Endothelial cell of umbilical vein (primary cell): ENCODE measurements at places on chromosomes 6 and 20.

DNA sequence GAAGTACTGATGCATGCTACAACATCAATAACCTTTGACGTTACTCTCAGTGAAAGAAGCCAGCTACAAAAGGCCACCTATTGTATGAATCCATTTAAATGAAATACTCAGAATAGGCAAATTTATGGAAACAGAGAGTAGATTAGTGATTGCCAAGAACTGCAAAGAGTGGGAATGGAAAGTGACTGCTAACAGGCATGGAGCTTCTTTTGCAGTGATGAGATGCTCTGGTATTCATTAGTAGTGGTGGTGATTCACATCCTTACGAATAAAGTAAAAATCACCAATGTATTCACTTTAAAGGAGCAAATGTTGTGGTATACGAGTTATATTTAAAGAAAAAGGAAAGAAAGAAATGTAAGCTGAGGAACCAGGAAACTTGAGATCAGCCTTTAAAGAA, 126.8 kb upstream of the SAMD5 start:
- H3K27me3 ChIP-seq = no peaks in the 10 kb centered on the region
- DNase-seq = no peak
- H3K36me3 ChIP-seq = no peaks in the 10 kb centered on the region
- no peak overlapping the region for H3K4me3 ChIP-seq
- no peaks in the 10 kb centered on the region for H3K4me1 ChIP-seq
- H3K27ac ChIP-seq = no peak overlapping the region

DNA sequence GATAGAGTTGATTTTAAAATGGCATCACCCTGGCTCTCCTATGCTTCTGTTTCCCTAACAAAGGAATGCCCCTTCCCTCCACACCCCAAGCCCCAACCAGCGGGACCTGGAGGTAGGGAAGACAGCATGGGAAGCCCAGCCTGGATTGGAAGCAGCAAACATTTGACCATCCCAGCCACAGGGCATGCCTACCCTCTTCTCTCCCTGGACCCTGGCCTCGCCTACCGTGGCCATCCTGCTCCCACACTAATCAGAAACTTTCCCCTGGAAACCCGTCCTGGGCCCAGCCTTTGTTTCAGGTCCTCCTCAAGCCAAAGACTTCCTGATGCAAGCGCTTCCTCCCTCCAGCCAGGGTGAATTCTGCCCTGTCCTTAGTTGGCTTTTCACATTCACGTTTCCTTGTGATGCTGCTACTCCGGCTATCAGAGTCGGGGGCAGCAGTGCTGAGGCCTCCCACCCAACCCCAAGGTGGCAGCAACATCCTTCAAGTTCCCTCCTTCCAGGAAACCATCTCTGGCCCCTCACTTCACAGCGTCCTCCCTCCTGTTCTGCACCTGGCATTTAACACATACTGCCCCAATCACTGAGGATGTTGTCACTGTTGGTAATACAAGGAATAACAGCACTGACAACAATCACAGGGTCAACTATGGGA, 18.2 kb upstream of the ANGPT4 start:
- no peak overlapping the region for H3K4me3 ChIP-seq
- no peaks in the 10 kb centered on the region for H3K27me3 ChIP-seq
- no peaks in the 10 kb centered on the region for H3K36me3 ChIP-seq
- DNase-seq = no peak
- no peak overlapping the region for H3K27ac ChIP-seq
- H3K4me1 ChIP-seq = no peaks in the 10 kb centered on the region

GRCh38 chr6:132304891-132305305, 96.4 kb downstream of the MOXD1 start:
- DNase-seq = no peak
- H3K4me1 ChIP-seq = no peaks in the 10 kb centered on the region
- no peak overlapping the region for H3K27ac ChIP-seq
- peaks cover 16% of the 10 kb centered on the region for H3K27me3 ChIP-seq
- H3K4me3 ChIP-seq = no peak overlapping the region
- no peaks in the 10 kb centered on the region for H3K36me3 ChIP-seq

- H3K4me3 ChIP-seq = no peak overlapping the region
- no peaks in the 10 kb centered on the region for H3K4me1 ChIP-seq
- DNase-seq = no peak
- no peaks in the 10 kb centered on the region for H3K36me3 ChIP-seq
- H3K27ac ChIP-seq = no peak overlapping the region
Measured at GRCh38 chr20:25042531-25043498, 15.1 kb downstream of the ACSS1 start.

DNA sequence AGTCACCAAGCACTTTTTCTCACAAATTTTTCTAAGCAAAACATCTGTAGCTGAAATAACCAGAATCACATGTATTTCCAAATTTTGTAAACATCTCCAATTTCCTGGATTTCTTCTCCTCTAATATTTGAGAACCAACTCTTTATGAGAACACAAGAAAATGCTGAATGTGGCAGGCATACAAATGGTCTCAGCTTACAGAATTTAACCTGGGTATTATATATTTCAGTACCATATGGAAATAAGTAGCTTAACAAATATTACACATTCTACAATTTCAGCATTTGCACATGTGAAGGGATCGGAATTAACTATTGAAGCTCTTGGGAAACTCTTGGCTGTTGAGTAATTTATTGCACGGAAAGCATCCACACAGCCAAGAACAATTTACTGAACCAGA, 92.5 kb downstream of the TBXT start:
- H3K4me1 ChIP-seq = no peaks in the 10 kb centered on the region
- H3K4me3 ChIP-seq = no peak overlapping the region
- no peaks in the 10 kb centered on the region for H3K36me3 ChIP-seq
- no peak for DNase-seq
- no peaks in the 10 kb centered on the region for H3K27me3 ChIP-seq

DNA sequence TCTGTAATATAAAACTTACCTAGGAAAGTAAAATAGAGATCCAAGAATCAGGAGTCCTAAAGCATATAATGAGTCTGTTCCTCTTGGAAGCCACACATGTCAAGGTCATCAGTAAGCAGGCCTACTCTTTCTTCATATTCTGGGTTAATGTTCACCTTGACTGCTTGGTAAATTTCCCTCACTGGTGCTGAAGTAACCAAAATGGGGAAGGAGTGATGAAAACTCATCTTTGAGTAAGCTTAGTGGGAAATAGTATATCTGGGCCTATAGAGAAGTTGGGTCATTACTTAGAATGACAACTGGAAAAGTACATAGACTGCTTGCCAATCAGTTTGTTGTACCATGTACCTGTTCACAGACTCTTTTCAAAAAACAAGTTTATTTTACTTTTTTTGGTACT, 6.6 kb downstream of the TSPYL4 start:
- no peak overlapping the region for H3K27ac ChIP-seq
- peaks cover 39% of the 10 kb centered on the region for H3K4me1 ChIP-seq
- H3K27me3 ChIP-seq = no peaks in the 10 kb centered on the region
- H3K36me3 ChIP-seq = no peaks in the 10 kb centered on the region
- no peak for DNase-seq

- peaks cover 22% of the 10 kb centered on the region for H3K4me1 ChIP-seq
- no peaks in the 10 kb centered on the region for H3K27me3 ChIP-seq
- DNase-seq = no peak
- H3K36me3 ChIP-seq = peaks cover 22% of the 10 kb centered on the region
- no peak overlapping the region for H3K27ac ChIP-seq
- no peak overlapping the region for H3K4me3 ChIP-seq
Measured at GRCh38 chr20:45892828-45893500, 1.8 kb downstream of the CTSA start.

GRCh38 chr6:48840896-48841295, 622.2 kb downstream of the MMUT start:
- no peak overlapping the region for H3K4me3 ChIP-seq
- H3K4me1 ChIP-seq = no peaks in the 10 kb centered on the region
- DNase-seq = no peak
- no peak overlapping the region for H3K27ac ChIP-seq
- no peaks in the 10 kb centered on the region for H3K36me3 ChIP-seq

DNA sequence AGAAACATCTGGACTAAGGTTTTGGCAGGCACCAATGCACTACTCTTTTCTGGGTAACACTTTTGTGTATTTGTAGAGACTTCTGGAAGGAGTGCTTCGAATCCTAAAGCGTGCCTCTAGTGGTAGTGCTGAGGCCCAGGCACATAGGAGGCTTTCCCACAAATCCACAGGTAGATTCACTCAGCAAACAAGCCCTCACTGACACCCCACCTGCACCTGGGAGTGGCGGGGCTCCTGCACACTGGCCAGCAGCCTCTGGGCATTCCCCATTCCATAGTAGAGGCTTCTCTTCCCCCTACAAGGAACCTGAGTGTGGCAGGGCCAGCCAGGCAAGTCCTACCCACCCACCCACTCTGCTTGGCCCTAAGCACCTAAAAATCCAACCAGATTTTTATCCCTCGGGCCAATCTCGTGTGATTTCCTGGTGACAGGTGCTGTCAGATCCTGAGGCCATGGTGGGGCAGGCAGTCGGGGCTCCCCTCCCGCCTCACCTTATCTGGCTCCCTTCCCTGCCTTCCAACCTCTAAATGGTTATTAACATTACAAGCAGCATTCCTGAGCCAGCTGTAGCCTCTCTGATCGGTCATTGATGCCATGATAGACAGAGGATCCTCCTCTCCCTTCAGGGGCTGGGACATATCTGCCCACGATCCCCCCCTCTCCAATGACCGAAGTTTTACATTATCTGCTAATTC, 82.4 kb downstream of the SLC2A10 start:
- no peaks in the 10 kb centered on the region for H3K27me3 ChIP-seq
- DNase-seq = no peak

DNA sequence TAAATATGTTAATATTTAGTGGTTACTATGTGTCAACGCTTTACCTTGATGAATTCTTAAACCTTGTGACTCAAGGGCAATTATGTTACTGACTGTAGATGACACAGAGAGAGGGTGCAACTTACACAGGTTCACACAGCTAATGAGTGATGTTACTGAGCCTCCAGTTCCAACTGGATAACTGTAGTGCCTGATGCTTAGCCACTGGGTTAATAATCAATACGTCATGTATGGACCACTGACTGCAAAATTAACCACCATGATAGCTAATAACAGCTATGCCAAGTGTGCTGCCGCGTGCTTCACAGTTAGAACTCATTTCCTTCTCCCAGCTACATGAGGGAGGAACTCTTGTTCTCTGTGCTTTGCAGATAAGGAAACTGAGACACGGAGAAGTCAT, 45.4 kb downstream of the SIRPA start:
- no peak for DNase-seq
- H3K4me3 ChIP-seq = no peak overlapping the region
- no peak overlapping the region for H3K27ac ChIP-seq
- peaks cover 4% of the 10 kb centered on the region for H3K27me3 ChIP-seq
- no peaks in the 10 kb centered on the region for H3K36me3 ChIP-seq

- DNase-seq = peak; percentile 61
- peaks cover 12% of the 10 kb centered on the region for H3K27me3 ChIP-seq
- H3K36me3 ChIP-seq = no peaks in the 10 kb centered on the region
- H3K4me3 ChIP-seq = no peak overlapping the region
- H3K27ac ChIP-seq = no peak overlapping the region
Measured at GRCh38 chr6:107977283-107977682, 19.3 kb upstream of the SEC63 start.

GRCh38 chr6:126811321-126811720, 307.1 kb upstream of the RSPO3 start:
- peak overlapping the region; percentile 79 for H3K27ac ChIP-seq
- no peaks in the 10 kb centered on the region for H3K27me3 ChIP-seq
- H3K4me1 ChIP-seq = peaks cover 27% of the 10 kb centered on the region
- no peak overlapping the region for H3K4me3 ChIP-seq
- DNase-seq = peak; percentile 85
- no peaks in the 10 kb centered on the region for H3K36me3 ChIP-seq

DNA sequence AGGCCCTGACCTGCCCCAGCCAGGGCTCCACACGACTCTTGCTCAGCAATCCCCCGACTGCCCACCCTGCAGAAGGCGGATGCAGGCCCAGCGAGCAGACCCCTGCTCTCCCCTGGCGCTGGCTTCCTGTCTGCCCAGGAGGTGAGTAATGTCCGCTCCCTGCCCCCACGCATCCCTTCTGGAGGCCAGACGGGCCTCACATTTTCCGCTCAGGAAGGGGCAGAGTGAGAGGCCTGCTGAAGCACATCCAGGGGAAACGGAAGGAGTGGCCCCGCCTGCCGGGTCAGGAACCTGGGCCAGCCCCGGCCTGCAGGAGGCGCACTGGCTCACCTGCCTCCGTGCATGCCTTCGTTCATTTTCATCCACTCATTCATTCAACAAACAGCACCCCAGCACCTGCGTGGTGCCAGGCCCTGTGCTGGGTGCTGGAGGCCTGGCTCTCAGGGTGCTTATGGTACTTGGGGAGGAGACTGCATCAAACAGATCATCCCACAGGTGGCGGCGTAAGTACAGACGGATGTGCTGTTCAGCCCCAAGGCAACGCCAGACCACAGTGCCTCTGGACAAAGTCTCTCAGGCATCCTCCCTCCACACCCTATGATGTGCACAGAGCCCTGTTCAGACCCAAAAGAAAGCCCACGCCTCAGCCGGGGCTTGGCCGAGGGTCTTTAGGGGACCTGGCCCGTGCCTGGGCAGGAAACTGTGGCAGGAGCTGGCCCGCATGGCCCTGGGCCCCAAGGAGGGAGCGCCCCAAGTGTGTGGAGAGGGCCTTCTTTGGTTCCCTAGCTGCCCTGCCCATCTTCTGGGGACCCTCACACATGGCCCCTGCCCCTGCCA, 112.1 kb downstream of the ASXL1 start:
- H3K36me3 ChIP-seq = peaks cover 19% of the 10 kb centered on the region
- H3K27ac ChIP-seq = peak overlapping the region; percentile 97
- H3K27me3 ChIP-seq = no peaks in the 10 kb centered on the region
- peak; percentile 99 for DNase-seq

DNA sequence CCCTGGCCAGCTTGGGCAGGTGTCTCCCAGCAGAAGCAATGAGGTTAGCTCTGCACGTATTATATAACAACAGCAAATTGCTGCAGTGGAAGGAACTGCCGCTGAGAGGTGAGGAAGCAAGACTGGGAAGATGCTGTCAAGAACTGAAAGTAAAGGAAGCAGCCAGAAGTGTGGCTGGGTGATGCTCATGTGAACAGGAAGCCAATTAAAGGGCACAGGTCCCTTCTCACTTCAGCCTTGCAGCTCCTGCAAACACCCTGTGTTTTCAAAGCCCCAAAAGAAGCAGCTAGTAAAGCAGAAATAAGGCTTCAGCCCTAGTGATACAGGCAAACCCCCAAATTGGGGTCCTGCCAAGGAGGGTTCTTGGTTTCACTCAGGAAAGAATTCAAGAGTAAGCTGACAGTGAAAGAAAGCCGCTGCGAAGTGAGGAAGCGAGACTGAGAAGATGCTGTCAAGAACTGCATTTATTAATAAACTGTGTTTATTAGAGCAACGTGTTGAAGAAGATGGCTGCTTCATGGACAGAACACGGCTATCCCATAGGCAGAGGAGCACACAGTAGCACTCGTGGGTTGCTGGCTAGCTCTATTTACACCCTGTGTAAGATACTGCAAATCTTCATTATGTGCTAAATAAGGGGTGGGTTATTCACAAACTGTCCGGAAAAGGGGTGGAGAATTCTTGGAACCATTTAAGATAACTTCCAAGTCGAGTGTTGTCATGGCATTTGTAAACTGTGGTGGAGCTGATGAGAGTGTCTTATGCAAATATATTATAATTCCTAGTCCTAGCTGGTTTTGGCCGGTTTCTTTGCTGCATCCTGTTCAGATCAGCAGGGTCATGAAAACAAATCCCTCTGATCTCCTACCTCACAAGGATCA, 152.2 kb downstream of the LINC00237 start:
- H3K4me1 ChIP-seq = no peaks in the 10 kb centered on the region
- no peaks in the 10 kb centered on the region for H3K27me3 ChIP-seq
- H3K27ac ChIP-seq = no peak overlapping the region
- DNase-seq = no peak
- no peaks in the 10 kb centered on the region for H3K36me3 ChIP-seq
- H3K4me3 ChIP-seq = no peak overlapping the region

- H3K4me3 ChIP-seq = no peak overlapping the region
- H3K27ac ChIP-seq = no peak overlapping the region
- H3K4me1 ChIP-seq = no peaks in the 10 kb centered on the region
- H3K27me3 ChIP-seq = no peaks in the 10 kb centered on the region
- no peak for DNase-seq
Measured at GRCh38 chr6:43833223-43833995, 63.4 kb downstream of the VEGFA start.
